NCI-H345 (cell line): ENCODE measurements at places on chromosomes 7 and 10.

DNA sequence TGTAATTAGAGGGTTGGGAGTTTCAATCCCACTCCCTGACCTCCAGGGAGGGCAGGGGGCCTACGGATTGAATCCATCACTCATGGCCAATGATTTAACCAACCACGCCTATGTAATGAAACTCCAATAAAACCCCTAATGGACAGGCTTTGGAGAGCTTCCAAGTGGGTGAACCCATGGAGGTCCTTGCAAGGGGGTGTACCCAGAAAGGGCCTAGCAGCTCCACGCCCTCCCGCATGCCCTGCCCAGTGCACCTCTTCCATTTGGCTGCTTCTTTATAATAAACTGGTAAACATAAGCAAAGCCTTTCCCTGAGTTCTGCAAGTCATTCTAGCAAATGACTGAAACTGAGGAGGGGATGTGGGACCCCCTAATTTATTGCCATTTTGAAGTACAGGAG, 280.1 kb downstream of the FRMD4A start:
- no peak for DNase-seq

GRCh38 chr7:66964411-66964810, 31.0 kb downstream of the SBDS start:
- DNase-seq = no peak

DNA sequence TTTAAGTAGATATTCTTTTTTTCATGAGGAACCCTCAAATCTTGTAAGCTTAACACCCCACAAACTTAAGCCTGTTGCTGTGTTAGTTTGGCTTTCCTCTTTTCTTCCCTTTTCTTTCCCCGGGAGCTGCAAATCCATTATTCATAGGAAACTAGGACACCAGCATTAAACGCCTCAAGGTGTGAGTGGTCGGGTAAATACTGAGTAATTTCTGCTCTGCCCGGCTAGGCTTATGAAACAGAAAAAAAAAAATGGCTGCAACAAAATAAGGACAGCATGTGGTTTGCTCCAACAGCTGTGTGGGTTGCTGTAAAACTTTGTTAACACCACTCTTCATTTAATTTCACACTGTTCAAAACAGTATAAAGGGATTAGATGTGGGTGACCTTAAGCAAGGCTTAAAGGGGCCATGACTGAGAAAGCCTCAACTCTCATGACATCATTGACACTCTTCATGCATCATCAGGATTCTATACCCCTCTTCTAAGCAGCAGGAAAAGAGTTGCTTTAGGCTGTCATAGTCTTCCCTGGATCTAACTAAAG, 104.1 kb downstream of the AOAH start:
- DNase-seq = peak; percentile 44

- no peak for DNase-seq
Measured at GRCh38 chr10:115321360-115321759, 228.2 kb downstream of the ATRNL1 start.

DNA sequence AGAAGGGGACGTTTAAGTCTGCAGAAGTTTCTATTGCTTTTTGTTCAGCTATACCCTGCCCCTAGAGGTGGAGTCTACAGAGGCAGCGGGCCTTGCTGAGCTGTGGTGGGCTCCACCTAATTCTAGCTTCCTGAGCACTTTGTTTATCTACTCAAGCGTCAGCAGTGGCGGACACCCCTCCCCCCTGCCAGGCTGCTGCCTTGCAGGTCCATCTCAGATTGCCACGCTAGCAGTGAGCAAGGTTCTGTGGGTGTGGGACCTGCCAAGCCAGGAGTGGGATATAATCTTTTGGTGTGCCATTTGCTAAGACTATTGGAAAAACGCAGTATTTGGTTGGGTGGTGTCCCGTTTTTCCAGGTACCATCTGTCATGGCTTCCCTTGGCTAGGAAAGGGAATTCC, 147.3 kb upstream of the PRPS1L1 start:
- DNase-seq = no peak

- DNase-seq = no peak
Measured at GRCh38 chr7:20030915-20031362, 186.2 kb downstream of the MACC1 start.

GRCh38 chr7:11625669-11626068, 206.3 kb downstream of the THSD7A start:
- no peak for DNase-seq

DNA sequence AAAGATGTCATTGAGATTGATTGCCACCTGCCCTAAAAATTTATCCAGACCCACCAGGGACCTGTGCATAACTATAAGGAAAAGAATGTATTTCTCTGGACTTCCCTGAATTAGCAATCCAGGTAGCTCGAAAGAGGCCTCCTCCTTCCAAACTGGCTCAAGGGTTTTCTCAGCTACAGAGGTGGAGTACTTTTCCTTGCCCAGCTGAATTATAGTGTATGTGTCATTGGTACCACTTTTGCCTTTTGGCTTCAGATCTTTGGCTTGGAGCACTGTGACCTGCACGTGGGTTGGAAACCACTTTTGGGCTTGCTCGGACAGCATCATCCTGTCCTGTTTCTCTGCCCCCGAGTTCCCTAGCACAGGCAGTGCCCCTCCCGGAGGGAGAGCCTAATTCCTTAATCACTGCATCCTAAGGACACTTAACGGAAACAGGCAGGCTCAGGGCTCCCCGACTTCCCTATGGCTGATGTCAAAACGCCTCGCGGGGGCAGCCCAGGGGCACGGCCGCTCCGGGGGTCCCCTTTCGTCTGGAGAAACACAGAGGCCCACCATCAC, 825 bp downstream of the RAB11FIP2 start:
- peak; percentile 21 for DNase-seq

- DNase-seq = no peak
Measured at GRCh38 chr10:129922598-129923123, 41.4 kb downstream of the EBF3 start.

DNA sequence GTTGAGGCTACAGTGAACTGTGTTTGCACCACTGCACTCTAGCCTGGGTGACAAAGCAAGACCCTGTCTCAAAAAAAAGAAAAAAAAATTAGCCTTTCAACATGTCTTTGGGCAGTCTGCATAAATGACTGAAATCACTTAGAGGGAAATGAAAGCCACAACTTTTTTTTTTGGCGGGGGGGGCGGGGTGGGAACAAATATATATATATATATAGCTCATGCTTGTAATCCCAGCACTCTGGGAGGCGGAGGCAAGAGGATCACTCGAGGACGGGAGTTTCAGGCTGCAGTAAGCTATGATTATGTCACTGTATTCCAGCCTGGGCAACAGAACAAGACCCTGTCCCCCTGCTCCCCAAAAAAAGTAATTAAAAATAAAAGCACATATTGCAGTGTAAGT, 23.4 kb upstream of the MICU1 start:
- no peak for DNase-seq

DNA sequence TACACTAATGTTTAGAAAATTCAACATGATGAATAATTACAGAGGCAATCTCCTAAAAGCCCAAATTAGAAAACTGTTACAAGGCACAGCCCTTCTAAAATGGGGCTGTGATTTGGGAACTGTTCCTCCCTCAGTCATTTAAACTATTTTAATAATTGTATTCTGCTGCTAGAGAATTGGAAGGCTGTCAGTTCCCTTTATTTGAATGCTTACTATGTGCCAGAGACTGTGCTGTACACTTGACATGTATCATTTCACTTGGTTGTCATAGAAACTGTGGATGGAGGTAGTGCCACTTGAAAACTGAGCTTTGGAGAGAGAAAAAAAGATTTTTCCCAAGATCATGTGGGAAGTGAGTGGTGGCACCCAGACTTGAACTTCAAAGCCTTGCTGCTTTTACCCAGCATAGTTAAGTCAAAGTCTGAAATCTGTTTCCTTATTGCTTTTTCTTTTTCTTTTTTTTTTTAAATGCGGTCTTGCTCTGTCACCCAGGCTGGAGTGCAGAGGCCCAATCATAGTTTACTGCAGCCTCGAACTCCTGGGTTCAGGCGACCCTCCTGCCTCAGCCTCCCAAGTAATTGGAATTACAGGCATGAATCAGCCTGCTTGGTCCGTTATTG, 23.6 kb downstream of the UBE2D1 start:
- no peak for DNase-seq

DNA sequence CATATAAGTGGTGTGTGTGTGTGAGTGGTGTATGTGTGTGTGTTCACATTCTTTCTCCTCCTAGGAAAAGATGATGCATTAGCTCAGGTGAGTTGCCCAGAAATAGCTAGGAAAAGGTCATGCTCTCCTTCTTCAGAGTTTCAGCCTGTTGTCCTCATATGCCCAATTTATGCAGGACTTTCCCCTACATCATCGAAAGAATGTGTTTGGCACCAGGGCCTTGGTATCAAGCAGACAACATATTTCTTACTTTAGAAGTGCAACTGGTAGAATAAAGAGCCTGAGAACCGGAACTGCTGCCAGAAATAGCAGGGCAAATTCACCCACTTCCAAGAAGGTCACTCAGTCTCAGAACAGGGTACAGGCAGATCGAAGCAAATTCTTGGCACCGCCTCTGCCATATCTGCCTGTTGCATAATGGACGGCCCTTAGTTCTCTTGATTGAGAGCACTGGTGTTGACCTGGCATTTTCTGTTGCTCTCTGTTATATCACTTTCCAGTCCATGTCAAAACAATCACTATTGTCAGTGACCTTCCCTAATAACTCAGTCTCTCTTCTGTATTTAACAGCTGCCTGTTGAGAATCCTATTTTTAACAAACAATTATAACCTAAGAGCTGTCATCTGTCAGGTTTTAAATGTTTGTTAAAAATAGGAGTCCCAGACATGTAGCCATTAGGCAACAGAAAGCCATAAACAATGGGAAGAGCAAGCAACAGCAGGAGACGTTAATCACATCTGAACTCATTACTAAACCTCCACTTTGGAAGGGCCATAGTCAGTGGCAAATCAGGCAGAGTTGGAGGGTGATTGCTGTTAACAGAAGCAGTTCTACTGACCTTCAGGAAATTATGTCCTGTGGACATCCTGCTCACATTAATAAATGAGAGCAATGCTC, 20.7 kb downstream of the ADRB1 start:
- no peak for DNase-seq

GRCh38 chr10:56622335-56622973, 261.4 kb upstream of the ZWINT start:
- peak; percentile 8 for DNase-seq

DNA sequence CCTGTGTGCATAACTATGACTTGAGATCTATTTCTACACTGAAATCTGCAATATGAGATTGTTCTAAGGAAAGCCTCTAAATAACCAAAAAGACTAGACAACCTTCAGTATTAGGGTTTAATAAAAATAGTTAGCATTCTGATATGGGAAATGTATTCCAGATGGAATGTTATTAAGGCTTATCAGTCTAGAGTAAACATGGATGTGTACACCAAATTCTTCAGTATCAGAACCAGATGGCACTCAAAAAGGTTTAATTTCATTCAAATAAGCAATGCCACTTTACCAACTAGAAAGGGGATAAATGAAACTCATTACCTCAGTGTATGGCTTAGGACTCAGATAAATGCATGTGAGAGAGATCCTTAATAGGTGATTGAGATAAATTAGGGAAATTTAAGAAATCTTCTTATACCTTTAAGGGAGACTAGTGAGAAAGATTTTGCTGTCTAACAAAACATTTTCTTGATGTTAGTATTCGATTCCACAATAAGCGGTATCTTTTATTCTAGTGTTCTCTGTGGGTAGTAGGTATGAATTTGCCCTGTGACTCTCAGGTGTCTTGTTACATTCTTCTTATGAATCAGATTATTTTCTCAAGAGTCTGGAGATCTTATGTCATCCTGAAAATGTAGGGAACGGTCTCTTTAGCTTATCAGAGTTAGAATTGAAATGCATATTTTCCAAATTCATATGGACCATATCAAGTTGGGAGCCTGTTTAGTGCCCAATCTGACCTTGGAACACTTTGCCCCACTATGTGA, 159.2 kb downstream of the PRKG1 start:
- no peak for DNase-seq

DNA sequence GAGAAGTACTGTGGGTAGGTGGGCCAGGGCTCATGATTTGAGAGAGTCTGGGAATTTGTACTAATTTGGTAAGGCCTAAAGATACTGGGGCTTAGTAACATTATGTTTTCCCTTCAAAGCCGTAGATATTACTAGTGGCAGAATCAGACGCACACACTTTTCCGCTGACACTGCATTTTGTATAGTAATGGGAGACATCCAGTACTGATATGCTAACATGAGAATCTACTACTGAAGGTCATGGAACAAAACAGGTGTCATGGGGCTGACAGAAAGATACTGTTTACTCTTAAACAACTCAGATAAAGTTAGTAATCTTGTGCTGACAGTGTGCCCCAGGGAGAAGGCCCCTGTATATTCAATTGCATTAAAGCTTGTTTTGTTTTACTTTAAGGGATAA, 11.1 kb upstream of the GIMAP7 start:
- no peak for DNase-seq

DNA sequence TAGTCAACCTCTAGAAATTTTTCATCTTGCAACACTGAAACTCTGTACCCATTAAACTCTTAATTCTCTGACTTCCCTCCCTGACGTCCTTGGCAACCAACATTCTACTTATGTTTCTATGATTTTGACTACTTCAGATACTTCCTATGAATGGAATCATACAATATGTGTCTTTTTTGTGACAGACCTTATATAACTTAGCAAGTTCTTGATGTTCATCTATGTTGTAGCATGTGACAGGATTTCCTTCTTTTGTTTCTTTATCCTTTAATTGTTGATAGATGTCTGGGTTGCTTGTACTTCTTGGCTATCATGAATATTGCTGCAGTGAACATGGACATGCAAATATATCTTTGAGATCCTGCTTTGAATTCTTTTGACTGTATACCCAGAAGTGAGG, 240.8 kb downstream of the ADK start:
- no peak for DNase-seq

DNA sequence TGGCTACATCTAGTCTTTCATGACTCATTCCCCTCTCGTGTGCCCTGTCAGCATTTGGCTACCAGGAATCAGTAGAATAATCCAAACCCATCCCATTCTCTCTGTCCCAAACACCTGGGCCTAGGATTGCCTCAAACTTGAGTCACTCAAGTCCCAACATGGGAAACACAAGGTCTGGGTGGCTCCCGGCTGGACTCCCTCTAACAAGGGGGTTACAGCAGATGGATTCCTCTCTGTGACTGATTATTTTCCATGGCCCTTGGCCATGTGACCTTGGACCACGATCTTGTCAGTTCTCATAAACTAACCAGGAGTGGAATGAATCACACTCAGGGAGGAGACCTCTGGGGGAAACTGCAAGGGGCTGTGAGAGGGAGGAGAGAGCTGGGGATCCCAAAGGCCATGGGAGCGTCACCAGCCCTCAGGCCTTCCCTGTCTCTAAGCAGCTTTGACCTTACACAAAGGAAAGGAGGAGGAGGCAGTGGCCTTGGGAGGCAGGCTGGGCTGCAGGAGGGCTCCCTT, 533.1 kb downstream of the KCNMA1 start:
- DNase-seq = no peak

GRCh38 chr10:76125900-76126299, 694.5 kb downstream of the LRMDA start:
- no peak for DNase-seq

DNA sequence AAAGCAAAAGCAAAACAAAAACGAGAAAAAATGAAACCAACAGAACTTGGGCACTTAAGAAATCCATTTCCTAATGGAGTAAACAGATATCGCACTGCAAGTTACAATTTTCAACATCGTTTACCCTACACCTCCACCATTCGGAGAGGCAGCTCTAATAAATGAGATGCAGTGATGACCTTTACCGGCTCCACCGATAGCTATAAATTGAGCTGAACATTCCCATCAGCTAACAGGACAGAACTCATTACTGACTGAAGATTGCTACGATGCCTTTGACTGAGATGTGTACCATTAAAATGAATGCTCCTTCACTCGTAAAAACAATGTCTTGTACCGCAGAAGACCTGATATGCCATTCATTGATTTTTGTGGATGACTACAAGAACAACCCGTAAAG, 465.6 kb downstream of the DPP6 start:
- DNase-seq = no peak

- no peak for DNase-seq
Measured at GRCh38 chr10:122285506-122286444, 14.7 kb downstream of the BTBD16 start.

- peak; percentile 18 for DNase-seq
Measured at GRCh38 chr7:154640266-154640865, 362.6 kb downstream of the PAXIP1 start.
